HFF-Myc (cell line): ENCODE measurements at places on chromosomes 4 and X.
A peak's percentile ranks its signal among the peaks of the same experiment; 100 is the strongest.

- DNase-seq, result no peak
Measured at GRCh38 chrX:139844884-139845283, 88.0 kb downstream of the ATP11C start.

DNA sequence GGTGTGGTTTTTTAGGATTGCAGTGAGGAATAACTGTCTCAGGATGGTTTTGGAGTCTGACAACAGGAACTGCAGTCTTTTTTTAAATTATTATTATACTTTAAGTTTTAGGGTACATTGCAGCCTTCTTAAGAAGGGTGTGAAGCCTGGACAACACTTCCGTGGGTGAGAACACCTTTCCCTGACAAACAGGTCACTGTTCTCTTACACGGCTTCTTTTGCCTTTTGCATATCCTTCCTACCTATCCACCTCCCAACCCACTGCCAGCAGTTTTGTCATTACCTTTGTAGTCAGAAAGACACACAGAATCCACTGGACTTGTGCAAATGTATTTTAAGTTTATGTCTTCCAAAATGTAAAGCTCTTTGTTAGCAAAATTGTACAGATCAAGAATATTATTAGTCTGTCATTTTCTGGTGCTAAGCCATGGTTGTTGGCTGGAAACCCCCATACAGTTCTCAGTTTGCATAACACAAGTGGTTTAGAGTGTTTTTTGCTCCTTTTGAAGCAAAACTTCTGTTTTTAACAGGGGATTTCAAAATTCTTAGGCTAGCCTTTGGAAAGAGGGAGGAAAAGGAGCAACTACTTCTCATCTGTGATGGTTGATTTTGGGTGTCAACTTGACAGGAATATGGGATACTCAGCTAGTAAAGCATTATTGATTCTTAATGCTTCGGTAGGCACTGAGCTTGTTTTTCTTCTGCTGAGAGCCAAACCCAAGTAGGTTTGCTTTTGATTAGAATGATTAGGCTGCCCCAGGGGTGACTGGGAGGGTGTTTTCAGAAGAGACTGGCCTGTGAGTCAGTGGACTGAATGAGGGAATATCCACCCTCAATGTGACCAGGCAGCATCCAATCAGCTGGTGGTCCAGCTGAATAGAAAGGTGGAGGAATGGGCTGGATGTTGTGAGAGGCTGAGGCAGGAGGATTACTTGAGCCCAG lies 29.4 kb upstream of the KLHL2 start:
- no peak for DNase-seq

DNA sequence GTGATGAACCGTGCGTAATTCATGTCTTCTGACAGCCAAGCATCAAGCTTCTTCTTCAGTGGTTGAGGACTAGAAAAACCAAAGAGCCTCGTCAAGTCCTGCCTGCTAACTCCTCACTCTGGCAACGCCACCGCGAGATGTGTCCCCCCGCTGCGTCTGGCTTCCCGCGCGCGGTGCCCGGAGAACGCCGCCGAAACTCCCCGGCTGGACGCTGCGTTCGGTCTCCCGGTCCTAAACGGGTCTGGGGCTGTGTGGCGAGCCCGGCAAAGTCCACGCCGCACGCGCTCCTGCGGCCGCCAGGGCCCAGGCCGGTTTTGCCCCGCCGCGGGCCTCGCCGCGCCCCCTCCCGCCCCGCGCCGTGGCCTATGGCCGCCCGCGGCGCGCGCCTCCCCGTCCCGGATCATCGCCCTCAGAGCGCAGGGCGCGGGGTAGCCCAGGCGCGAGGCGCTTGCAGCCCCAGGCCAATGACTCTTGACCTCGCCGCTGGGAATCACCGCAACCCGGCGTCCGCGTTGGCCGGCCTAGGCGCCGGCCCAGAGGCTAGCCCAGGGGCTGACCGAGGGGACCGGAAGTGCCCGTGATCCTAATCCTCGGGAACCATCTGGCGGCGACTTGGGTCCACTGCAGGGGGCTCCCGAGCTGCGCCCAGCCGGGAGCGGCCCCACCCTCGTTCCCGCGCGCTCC lies at the start of gene AADAT:
AADAT (minus strand) TSS at position 289 of the 684 bp plus-strand sequence; CDS start at position 23, 266 bp downstream.
- DNase-seq, result peak; percentile 33

GRCh38 chrX:139196890-139197289 lies 333.6 kb upstream of the F9 start:
- DNase-seq, result no peak

DNA sequence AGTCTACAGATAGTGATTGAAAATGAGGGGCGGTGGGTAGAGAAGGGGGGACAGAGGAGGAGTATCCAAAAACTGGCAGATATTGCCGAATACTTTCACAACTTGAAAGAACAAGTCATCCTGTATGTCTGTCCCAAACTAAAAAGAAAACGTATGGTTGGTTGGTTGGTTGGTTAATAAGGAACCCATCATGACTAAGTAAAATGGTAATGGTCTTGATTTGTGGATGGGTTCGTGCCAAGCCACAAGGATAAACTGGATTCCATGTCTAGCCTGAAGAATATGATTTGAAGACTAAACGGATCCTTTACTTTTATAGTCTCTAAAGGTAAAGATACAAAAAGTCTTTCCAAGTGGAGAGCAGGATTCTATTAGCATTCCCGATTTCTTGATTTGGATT lies 208.4 kb downstream of the DCLK2 start:
- no peak for DNase-seq

- DNase-seq, result no peak
Measured at GRCh38 chrX:129981200-129981553, 1.3 kb upstream of the BCORL1 start.

- no peak for DNase-seq
Measured at GRCh38 chrX:143873343-143873742, 10.5 kb upstream of the UBE2NL start.

DNA sequence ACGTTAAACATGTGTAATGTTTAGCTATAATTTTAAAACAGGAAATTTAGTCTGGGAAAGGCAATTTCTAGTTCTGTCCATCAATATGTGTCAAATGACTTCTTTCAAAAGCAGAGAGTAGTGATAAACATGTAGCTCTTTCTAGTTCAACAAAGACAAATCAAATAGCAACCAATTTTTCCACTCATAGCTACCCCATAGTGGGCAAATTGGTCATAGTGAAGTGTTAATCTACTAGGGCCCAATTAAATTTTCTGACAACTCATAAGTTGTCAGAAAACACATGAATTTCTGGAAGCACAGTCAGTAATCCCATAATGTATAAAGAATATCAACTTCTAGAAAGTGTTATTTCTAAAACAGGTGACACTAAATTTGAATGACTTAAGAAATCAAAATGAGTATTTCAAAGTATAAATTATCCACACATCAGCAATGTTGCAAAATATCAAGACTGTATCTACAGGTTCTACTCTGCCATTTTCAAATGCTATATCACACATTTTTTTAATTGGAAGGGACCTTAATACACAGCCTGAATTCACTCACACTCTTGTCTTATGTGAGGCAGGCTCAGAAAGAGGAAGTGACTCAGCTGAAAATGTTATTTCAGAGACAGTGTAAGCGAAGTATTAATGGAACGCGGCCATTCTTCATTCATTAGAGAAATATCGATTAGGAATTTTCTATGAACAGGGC lies 7.7 kb downstream of the OCIAD2 start:
- DNase-seq, result no peak

GRCh38 chrX:153734871-153735270 lies 10.2 kb downstream of the ABCD1 start:
- DNase-seq, result no peak

DNA sequence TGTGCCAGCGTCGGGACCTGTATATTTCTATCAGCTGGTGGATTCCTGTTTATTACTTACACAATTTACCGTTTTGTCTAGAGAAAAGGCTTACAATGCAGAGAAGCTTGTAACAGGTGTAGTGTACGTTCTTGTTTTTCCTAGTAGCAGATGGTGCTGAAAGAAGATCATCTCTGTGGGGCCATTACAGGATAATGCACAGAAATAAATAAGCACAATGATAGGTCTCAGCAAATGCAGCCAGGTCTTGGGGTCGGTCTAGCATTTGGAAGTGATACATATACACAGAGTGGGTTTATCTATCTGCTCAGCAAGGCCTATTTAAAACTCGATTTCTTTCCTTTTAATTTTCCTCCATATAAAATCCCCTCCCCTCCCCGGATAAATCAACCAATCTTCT lies 180.9 kb upstream of the LCORL start:
- no peak for DNase-seq

- DNase-seq, result no peak
Measured at GRCh38 chr4:68606240-68606639, 30.1 kb upstream of the UGT2B17 start.

- DNase-seq, result peak; percentile 1
Measured at GRCh38 chr4:134470544-134470943, 269.0 kb upstream of the PABPC4L start.

DNA sequence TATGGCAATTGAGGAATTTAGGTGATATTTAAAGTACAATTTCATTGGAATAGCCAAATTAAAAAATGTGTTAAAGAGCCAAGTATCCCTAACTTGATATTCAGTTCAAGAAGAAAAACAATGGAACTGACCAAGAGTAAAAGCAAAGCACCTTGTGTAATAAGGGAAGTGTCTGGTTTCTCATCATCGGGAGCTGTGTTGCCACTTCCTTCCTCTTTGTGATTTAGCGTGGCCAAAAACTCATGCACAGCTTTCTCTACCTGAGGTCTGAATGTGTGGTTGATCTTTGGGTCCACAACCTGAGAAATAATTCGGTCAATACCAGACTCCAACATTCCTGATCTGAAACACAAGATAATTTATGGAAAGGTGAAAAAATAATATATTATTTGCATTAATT lies 12.4 kb downstream of the BOD1L1 start:
- no peak for DNase-seq

DNA sequence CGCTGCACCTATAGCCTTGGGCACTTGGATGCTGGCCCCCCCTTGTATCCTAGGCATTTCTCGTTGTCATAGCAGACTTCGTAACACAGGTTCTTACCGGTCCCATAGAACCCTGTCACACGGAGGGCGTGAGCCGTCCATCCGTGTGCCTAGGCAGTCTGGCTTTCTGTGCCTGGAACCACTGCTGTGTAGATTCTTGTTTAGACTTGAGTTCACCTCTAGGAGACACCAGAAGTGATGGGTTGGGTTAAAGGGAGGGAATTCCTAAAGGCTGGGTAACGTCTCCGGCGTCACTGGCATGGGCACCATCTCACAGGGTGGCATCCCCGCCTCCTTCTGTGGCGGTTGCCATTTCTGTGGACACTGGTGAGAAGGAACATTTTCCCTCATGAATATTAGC lies 13.5 kb upstream of the NKX1-1 start:
- DNase-seq, result no peak

DNA sequence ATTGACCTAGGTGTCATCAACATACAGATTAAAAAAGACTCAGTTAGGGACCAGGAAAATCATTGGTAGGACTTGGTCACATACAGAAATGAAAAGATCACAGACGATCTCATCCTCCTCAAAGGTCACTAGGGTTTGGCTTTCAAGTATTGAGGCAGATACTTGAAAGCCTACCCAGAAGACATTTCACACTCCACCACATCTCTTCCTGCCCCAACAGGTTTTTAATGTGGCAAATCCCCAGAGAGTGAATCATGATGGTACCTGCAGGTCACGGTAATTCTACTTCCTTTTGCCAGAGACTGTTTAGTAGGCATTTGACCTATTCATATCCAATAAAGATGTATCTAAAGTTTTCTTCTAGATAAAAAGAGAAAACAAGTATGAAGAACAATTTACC lies 44.1 kb downstream of the INPP4B start:
- DNase-seq, result no peak

DNA sequence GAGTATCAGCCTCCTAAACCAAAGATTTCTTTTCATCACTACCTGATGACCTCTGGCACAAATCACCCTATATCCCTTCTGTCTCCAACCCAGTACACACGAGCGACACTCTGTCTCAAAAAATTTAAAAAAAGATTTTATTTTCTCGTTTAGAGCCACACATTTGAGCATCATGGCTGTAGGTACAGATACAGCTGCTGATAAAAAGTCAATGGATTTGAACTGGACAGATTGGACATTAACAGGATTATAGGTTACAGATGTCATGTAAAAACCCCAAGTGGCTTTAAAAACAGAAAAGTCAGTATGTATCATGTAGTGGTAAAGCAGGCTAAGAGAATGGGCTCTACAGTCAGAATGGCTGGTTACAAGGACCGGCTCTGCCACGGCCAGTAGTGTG lies 171.1 kb downstream of the SCFD2 start:
- no peak for DNase-seq
